ENCODE measurements at places on chromosomes 6 and 20.

- no peak for DNase-seq
Observed at GRCh38 chr20:10438217-10438616, 3.1 kb downstream of the SLX4IP start.

- no peak for DNase-seq
Observed at GRCh38 chr20:34078540-34078939, 33.5 kb downstream of the EIF2S2 start.

GRCh38 chr6:83872386-83873118 is 13.1 kb downstream of the CYB5R4 start:
- DNase-seq = peak; percentile 39

- DNase-seq = no peak
Observed at GRCh38 chr6:15916581-15916980, 212.3 kb upstream of the MYLIP start.

DNA sequence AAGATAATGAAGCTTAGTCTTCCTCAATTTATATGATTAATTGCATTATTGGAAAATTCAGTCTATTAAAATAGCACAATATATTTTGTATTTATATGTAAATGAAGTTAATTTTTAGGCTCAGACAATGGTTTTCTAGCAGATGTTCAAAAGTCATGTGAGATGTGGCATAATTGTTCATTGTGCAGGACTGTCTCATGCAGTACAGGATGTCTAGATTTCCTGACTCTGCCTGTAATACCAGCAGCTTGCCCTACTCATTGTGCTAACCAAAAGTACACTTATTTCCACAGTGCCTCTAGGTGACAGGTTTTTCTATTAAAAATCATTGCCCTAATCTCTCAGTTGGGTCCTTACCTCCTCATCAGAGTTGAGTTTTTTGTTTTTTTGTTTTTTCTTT is 12.4 kb downstream of the RALGAPB start:
- no peak for DNase-seq

DNA sequence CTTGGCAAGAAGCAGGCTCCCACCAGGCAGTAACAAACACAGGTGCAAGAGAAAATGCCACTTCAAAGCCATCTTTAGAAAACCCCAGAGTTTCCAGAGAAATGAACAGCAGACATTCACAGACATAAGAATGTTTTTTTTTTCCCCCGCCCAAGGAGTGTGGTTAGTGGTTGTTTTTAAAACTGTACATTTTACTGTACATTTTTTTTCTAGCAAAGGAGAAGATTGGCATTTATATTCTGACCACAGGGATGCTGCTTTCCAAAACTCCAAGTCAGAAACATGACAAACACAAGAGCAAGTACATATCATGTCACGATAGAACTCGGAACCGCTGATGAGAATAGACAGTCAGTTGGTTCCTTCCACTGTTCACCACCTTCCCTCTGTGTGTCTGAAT is 197.9 kb downstream of the LRFN2 start:
- DNase-seq = no peak

GRCh38 chr6:155040901-155041650 is 46.0 kb downstream of the TIAM2 start:
- no peak for DNase-seq

DNA sequence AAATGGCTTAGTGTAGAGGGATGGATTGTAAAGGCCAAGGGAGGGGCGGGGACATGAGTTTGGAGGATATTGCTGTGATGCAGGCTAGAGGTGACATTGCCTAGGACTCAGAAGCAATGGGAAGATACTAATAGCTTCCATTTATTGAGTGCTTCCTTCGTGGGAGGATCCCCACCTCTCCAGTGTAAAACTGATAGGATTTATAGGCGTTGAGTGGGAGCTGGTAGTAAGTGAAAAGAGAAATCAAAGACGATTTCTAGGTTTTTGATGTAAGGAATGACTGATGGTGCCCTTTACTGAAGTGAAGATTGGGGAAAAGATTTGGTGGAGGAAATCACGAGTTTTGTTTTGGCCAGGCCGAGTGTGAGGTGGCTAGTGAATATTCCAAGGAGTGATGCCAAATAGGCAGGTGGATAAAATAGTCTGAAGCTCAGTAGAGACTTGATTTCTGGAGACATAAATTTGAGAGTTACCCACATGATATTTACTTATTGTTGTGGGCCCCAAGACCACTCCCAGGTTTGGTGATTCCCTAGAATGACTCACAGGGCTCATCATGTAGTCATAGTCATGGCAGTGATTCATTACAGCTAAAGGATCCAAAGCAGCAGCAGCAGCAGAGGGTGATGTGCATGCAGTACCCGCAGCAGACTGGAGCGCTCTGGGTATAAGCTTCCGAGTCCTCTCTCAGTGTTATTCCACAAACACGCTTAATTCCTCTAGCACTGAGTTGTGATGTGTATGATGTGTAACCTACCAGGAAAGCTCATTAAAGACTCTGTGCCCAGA is 10.2 kb downstream of the RPRD1B start:
- peak; percentile 85 for DNase-seq

- DNase-seq = no peak
Observed at GRCh38 chr20:63313349-63314014, 20.5 kb downstream of the COL20A1 start.

- DNase-seq = no peak
Observed at GRCh38 chr20:23135449-23136420, 49.6 kb upstream of the CD93 start.

GRCh38 chr6:117206944-117207687 is 58.2 kb upstream of the VGLL2 start:
- no peak for DNase-seq

GRCh38 chr20:45115829-45116228 is 855 bp upstream of the WFDC5 start:
- no peak for DNase-seq

DNA sequence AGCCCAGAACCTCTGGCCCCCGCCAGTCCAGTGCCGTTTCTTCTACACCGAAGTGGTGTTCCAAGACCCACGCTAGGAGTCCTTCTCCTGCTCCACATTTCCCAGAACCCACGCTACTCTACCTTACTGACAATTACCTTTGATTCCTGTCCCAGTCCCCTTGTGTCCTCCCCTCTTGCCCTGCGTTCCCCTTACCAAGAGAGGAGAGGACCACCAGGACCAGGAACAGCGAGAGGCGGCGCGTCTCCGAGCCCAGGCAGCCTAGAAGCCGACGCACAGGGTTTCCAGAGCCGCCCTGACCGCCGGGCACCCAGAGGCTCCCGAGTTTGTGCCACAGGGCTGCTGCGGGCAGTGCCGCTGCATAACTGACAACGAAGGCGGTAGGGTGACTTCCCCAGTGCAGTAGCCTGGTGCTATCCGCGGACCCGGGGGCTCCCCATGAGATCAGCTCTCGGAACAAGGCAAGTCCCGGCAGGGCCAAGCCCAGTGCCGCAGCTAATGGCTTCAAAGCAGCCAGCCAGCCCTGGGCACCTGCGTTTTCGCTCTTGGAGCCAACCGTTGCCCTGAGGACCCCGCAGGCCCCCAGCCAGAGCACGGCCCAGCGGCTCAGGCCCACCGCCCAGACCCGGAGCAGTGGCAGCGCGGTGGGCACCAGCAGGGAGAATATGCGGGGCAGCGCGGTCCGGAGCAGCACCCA is 512 bp downstream of the TAP1 start:
- DNase-seq = peak; percentile 54

GRCh38 chr20:44264287-44264686 is 17.2 kb downstream of the GDAP1L1 start:
- DNase-seq = peak; percentile 12

DNA sequence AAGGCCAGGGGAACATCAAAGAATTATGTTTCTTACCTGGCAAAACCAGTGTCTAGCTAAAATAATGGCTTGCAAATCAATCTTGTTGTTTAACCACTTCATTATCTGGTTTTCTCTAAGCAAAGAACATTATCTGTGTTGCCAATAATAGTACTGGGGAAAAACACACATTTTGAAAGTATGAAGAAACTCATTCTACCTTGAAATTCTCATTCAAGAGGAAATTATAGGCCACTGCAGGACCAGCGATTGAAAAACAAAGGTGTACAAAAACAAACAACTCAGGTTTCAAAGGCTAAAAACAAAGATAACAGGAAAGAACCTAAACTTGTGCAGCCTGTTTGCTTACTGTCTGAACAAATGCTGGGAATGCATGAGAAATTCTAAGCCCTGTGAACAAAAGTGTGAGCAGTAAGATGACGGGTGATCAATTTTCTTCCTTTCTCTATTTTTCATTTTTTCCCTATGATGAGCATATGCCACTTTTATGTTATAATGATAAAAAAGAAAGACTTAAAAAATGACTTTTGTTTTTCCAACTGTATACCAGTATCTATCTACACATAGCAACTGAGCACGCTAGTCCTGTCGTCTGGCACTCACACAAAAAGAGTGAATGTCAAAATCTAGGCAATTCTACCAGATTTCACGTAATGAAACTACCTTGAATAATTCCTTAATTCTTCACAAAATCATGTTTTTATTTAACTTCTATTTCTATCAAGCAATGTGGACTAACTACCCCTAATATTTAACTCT is 117.9 kb downstream of the SGK1 start:
- DNase-seq = no peak

DNA sequence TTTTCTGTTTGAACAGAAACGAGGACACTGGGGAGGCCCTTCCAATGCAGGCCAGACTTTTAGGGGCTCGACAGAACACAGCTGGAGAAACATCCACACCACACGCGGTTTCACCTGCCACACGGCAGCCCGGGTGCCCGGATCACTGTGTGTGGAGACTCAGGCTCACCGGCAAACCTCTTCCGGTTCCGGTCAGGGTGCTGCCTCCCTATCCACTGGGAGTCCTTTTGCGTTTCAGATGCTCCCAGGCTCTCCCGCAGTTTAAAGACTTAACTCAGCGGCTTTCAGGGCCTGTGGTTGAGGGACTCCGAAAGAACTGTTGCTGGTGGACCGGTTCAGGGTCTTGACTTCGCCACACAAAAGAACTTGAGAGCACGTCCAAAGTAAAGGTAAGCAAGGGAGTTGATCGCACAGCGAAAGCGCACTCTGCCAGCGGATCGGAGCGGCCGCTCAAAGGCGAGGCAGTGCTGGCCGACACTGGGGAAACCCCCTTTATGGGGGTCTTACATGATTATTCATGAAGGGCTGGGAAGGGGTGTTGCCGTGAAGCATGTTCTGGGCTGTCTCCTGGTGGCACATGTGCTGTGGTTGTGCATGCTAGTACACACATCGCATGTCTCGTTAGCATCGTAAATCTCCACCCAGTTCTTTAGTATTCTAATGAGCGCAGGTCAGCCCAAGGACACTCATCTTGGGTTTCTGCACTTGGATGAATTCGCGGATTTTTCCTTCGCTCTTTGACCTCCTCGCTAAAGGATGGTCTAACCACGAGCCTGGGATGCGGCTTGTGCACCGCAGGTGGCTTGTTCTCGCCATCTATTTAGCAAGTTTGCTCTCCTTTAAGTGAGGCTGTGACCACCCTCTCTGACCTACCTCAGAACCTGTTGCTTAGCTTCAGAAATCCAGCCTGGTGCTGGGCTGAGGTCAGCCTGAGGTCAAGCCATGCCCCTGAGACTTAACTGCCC is 180.3 kb downstream of the CDH26 start:
- no peak for DNase-seq

GRCh38 chr6:18441251-18441979 is 54.3 kb downstream of the RNF144B start:
- DNase-seq = no peak

DNA sequence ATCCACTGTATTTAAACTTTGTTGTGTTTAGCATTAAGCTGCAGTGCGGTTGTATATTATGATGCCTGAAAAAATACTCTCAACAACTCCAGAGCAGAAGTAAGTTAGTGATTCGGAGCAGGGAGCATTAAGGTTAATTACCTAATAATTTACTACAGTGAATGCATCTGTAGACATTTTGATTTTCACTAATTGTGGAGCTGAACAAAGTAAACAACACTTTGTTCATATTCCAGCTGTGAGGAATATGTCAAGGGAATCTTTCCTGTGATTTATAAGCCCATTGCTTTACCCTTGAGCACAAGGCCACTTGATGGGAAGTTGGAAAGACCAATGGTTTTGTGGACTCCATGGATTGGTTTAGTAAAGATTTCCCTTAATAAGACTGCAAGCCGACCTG is 77.1 kb downstream of the CBLN4 start:
- DNase-seq = no peak

- DNase-seq = no peak
Observed at GRCh38 chr6:2885967-2886735, 17.0 kb downstream of the SERPINB9 start.

DNA sequence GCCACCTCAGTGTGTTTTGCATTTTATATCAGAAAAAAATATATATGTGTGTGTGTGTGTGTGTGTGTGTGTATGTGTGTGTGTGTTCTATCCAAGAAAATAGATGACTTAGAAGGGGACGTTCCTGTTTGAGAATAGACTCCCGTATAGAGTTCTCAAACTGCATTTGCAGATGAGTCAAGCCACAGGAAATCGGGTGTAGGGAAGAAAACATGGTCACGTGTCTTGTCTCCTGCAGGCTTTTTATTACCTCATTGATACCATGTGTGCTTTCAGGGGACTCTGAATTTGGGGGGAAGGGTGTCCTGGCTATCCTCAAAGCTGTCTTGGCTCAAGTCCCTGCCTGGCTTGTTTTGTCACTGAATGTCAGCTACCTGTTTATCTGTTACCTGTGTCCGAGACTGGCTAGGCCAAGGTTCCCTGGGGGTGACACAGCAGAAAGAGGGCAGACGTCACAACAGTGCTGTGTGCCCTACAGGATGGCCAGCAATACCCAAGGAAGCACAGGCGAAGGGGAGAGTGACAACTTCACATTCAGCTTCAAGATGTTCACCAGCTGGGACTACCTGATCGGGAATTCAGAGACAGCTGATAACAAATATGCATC is 55.7 kb upstream of the NOP56 start:
- DNase-seq = peak; percentile 28

DNA sequence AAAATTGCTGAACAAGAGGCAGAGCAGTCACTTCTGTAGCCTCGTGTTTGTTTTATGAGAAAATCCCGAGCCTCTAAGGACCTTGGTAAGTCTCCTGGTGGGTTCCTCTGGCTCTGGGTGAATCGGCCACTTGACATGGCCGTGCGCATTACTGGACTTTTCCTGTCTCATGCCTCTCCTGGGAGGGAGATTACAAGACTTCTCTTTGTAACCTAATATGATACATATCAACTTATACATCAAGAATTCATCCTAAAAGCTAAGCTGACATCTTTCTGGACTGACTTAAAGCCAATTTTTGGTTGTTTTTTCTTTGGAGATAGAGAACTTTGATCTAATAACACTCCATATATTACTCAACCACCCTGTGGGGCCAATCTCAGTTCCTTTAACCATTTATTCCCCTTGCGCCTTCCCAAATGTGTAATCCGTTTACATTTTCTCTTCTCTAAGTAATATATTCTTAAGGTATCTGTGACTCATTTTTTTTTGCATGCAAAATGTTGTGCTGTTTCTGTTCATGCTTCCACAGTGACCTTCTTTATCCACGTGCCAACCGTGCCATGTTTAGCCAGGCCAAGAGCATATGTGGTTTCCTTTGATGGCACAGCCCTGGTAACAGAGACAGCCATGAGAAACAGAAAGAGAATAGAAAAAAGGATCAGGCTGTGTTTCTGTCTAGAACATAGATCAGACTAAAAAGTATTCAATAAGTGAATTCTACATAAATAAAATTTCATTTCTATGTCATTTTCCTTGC is 47.5 kb upstream of the JAG1 start:
- DNase-seq = no peak

Data from EH (cell line).